Esophagus squamous epithelium (tissue), 5 donors: ENCODE measurements at places on chromosomes 7 and 10.

GRCh38 chr10:52639652-52640051 is 132.9 kb downstream of the MBL2 start:
- no peak for DNase-seq

GRCh38 chr7:100968031-100968430 is 1.3 kb upstream of the MUC12 start:
- DNase-seq: no peak

DNA sequence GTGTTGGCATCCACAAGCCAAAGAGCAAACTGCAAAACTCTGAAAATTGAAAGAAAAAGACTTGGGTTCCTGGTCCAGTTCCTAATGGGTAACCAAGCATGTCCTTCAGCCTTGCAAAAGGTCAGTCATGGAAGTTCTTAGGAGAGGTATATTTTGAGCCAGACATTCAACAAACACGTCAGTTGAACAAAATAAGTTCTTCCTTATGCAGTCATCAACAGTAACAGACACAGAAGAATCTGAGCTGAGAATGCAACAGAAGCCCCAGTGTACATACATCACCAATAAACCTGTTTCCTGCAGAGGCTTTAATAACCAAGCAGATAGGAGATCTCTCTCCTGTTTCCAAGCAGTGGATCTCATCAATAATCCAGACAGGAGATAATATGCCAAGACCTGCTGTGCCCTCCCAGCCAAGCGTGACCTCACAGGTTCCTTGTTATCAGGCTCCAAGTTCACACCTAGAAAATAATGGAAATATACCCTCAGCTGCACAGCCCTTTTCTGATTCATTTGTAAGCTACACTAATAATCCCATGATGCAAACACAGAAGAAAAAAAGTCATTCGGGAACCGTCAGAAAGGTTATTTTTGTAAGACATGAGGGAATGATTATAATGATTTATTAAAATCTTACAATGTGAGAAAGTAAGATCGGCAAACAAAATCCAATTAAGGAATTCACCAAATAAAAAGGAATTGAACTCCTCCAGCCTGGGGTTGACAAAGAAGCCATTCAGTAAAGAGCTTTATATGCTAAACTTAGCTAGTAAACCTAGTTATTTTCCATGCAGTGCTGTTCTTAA is 90.7 kb downstream of the DGKI start:
- no peak for DNase-seq

- DNase-seq: no peak
These were observed 55.1 kb downstream of the FAM53B start for GRCh38 chr10:124688889-124689670.

GRCh38 chr7:18597754-18598153 is 102.2 kb downstream of the HDAC9 start:
- DNase-seq: no peak

DNA sequence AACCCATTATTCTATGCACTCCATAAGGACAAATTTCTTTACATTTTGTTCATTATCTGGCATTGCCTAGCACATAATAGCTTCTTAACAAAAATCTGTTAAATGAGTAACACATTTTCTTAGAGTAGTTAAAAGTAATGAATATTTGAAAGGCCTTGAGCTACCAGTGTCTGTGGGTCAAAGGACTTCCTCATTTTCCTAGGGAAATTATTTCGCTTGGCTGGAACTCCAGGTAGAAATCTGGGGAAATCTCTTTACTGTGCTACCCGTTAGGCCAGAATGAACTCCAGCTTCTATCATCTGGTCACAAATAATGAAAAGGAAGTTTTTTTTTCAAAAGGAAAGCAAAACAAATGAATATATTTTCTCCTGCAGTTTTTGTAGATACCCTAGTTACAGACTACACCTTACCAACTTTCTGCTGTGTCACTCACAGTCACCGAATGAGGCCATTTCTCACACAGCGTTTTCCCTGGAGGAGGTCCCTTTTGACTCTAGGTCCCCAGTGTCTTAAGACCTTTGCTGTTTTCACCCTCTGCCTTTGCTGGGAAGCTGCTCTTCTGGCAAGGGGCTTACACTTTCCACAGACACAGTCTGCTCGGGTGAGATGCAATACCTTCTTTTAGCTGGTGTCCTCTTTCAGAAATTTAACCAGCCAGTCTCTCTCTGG is 1.6 kb downstream of the SAMD9L start:
- no peak for DNase-seq

DNA sequence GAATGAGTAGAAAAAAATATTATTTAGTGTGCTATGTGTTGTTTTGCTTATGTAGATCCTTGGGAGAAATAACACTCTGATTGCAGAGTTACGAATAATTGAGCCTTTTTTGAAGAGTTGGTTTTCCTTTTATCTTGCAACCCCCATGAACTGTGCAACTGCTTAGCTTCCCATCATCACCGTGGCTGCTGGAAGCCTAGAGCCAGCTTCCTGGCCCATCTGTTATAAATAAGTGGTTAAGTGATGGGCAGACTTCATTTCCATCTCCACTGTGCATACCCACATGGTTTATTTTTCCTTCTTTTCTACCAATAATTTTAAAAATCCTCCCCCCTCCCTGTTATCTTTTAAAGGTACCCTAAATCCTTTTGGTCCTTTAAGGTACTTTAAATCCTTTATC is 554.9 kb upstream of the GALNT17 start:
- no peak for DNase-seq
